ENCODE measurements at places on chromosomes 6 and 20.
A peak's percentile ranks its signal among the peaks of the same experiment; 100 is the strongest.

DNA sequence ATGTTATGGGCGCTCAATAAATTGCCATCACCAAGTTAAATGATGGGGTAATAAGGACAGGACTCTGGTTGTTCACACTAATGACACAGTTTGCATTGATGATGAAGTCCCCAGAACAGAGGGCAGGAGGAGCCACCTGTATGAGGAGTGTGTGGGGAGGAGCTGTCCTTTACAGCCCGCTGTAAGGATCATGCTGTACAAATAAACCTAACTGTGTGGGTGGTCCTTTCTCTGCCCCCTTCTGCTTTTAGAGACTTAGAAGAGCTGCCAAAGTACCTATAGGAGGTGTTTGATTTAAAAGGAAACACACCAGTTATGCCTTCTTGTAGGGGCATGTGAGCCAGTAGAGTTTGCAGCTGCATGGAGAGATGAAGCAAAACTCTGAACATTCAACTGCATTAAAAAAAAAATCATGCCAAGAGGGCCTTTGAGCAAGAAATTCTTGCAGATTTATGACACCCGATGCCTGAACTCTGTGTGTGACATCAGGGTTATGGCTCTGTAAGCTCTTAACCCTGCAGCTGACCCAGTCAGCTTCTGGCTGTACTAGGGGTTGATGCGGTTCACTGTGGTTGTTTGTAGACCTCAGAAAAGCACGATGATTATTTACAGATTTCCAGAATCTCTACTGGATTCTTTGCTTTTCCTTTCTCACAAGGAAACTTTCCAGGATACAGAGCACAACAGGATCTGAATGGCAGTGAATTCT, 67.4 kb downstream of the UST start:
- no peak for DNase-seq

DNA sequence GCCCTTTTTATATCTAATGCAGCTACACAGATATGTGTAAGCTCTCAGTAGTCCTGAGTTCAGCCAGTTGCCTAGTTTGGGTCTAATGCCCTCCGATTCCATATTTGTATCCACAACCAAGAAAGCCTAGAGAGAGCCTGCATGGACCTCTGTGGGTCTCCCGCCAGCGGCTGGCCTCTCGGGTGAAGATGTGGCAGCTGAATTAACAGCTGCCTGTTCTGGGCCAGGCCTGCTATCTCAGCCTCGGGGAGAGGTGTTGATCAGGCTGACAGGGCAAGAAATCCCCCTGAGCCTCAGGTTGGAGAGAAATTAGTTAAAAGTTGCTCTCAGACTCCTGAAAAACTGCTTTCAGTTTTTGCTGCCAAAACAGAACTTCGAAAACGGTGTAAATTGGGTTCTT, 19.8 kb downstream of the PTK7 start:
- DNase-seq, result peak; percentile 57

- DNase-seq, result no peak
These were observed 54.6 kb downstream of the RPP21 start for GRCh38 chr6:30399390-30400058.

DNA sequence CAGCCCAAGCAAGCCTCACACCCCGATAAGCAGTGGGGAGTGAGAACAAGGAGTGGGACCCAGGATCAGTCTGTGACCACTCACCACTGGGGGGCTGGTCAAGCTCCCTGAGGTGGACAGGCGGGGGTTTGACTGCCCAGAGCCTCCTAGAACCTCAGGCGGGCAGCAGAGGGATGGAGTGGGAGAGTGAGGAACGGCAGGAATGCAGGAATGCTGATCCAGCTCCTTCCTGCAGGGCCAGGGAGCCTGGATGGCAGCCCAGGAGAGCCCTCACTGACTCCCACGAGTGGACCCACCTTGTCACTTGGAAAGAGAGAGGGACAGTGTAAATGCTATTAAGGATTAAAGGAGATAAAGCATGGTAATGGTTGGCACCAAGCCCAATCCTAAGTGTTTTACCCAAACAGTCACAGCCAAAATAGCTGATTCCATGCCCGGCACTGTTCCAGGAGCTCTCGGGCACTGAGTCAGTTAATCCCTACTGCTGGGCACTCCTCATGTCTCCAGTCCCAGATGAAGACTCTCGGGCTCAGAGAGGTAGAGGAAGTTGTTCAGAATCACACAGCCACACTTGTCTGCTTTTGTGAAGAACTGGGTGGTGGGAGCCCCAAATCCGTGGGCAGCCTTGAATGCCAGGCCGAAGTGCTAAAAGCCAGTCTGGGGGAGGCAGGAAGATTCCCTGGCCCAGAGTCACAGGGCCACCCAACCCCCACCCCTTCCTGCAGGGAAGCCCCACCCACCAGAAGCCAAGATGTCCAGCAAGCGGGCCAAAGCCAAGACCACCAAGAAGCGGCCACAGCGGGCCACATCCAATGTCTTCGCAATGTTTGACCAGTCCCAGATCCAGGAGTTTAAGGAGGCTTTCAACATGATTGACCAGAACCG, 3.1 kb downstream of the MYL9 start:
- no peak for DNase-seq

DNA sequence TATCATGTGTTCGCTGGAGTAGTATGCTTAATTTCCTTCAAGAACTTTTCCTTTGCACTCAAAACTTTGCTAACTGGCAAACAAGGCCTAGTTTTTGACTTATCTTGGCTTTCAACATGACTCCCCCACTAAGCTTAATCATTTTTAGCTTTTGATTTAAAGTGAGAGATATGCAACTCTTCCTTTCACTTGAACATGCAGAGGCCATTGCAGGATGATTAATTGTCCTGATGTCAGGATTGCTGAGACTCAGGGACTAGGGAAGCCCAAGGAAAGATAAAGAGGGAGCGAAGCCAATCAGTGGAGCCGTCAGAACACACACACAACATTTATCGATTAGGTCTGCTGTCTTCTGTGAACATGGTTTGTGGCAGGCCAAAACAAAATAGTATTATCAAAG, 491.4 kb downstream of the CBLN4 start:
- no peak for DNase-seq

DNA sequence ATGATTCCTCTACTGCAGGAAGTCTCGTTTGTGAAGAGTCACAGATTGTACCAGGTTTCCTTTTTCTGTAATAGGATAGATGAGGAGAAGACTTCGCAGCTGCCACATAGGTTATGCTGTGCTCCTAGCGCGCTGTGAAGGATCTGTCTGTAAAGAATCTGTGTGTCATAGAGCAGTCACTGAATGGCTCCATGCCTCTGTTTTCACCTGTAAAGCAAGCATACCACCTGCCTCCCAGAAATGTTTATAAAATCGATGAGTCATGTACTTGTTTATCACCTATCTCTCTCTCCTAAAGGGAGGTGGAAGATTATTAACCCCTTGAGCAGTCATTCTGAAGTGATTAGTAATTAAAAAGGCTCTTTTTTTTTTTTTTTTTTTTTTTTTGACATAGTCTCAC, 86.6 kb downstream of the TFAP2B start:
- peak; percentile 72 for DNase-seq

DNA sequence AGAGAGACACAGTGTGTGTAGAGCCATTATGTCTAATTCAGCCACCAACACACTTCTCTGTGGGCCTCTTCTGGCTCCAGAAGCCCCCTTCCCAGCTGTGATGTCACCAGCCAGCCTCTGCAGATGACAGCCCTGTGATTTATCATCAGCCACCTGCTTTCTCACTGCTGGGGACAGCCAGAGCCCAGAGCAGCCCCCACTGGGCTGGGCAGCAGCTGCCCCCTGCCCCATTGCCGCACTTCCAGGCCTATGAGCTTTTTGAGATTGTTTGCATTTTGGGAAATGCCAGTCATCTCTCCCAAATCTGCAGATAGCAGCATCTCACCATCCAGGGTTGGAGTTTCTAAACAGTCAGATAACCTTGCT, 21.9 kb upstream of the STX16 start:
- no peak for DNase-seq

- DNase-seq, result no peak
These were observed 320.1 kb downstream of the CDH4 start for GRCh38 chr20:61571916-61572711.

DNA sequence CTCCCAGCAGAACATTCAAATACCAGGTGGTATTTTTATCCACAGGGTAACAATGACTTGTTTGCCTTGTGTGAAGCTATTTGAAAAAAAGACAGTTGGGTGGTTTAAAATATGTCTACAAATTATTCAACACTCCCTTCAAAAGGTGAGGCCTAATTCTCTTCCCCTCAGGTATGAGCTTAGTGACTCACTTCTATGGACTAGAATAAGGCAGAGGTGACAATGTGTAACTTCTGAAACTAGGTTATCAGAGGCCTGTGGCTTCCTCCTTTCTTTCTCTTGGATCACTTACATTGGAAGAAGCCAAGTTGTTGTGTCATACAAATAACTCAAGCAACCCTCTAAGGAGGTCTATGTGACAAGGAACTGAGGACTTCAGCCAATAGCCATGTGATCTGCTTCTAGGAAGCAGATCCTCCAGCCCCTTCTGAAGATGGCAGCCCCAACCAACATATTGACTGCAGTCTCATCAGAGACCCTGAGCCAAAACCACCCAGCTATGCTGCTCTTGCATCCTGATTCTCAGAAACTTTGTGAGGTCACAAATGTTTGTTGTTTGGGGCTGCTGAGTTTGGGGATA, 102.6 kb downstream of the SNAP25 start:
- DNase-seq, result no peak

- DNase-seq, result peak; percentile 77
These were observed 95.1 kb upstream of the SASH1 start for GRCh38 chr6:148247386-148248063.
